HFF-Myc (cell line): ENCODE measurements at places on chromosomes 11 and 22.

DNA sequence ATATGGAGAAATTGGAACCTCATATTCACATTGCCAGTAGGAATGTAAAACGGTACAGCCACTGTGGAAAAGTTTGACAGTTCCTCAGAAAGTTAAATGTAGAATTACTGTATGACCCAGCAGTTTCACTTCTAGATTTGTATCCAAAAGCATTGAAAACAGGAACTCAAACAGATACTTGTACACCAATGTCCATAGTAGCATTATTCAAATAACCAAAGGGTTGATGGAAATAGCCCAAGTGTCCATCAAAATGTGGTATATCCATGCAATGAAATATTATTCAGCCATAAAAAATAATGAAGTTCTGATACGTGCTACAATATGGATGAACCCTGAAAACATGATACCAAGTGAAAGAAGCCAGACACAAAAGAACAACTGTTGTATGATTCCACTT lies 17.8 kb downstream of the PRRG4 start:
- no peak for DNase-seq

DNA sequence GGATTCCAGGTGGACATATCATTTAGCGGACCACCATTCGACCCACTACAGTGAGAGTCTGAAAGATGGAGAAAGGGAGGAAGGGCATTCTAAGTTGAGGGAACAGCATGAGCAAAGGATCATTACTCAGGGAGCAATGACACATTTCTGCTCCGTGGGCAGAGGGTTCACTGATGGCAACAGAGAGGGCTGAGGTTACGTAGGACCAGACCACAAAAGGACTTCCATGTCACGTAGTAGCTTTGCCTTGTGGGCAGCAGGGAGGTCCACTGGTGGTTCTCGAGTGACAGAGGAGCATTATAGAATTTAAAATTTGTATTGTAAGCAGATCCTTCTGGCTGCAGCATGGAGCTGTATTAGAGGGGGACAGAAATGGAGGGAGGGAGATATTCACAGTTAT lies 109.7 kb upstream of the NAV2 start:
- DNase-seq = no peak

GRCh38 chr11:8356721-8357504 lies 93.2 kb upstream of the LMO1 start:
- no peak for DNase-seq

DNA sequence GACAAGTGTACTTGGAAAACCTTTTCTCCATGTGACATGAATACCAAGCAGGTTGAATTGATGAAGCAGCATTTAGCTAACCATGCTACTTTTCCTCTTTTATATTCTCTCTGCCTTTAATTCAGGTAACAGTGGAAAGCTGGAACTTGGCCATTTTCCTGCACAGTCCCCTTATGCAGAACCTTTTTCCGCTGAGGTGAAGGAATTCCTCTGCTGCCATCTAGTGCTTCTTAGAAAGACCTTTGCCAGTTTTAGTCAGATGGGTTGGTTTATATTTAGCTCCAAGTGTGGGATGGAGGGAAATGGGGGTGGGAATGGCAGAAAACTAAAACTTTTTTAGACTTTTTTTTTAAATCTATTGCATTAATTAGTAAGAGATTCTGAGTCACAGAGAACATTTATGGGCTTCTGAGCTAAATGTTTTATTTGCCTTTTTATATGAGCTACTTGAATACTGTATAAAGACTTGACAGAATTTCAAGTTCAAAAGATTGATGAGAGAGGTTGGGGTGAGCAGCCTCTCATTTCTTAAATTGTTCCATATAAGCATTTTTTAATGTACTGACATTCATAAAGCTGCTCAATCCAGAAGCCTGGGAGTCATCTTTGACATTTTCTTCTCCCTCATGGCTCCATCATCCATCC lies 153.9 kb upstream of the ZC3H12C start:
- DNase-seq = peak; percentile 44

DNA sequence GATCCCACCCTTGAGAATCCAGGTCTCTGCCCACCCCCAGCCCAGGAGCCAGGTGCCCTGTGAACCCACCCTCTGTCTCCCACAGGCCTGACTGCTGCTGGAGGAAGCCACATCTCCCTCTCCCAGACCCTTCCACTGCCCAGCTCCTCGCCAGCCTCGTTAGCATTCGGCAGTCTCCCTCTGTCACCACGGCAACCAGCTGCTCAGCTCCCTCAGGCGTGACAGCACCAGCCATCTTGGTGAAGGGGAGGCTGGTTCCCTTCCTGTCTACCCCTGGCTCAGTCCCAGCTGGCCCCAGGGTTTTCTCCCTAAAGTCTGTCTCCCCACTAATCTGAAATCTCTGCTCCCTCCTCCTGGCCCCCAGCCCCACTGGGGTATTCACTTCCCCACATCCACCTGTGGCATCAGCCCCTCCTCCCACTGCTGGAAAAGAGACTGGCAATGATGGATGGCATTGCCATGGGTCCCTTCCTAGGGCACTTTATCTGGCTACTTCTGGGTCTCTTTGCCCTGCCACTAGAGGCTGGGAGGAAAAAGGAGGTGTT lies 28.1 kb downstream of the NRXN2 start:
- no peak for DNase-seq

GRCh38 chr11:12831471-12832202 lies 157.4 kb downstream of the TEAD1 start:
- DNase-seq = no peak

- DNase-seq = no peak
Measured at GRCh38 chr22:41215926-41216325, 10.8 kb downstream of the L3MBTL2 start.

- no peak for DNase-seq
Measured at GRCh38 chr11:26729284-26729683, 7.4 kb upstream of the SLC5A12 start.

GRCh38 chr11:115352805-115353485 lies 151.3 kb downstream of the CADM1 start:
- no peak for DNase-seq

GRCh38 chr11:111846636-111847035 lies 24.7 kb downstream of the ALG9 start:
- no peak for DNase-seq

DNA sequence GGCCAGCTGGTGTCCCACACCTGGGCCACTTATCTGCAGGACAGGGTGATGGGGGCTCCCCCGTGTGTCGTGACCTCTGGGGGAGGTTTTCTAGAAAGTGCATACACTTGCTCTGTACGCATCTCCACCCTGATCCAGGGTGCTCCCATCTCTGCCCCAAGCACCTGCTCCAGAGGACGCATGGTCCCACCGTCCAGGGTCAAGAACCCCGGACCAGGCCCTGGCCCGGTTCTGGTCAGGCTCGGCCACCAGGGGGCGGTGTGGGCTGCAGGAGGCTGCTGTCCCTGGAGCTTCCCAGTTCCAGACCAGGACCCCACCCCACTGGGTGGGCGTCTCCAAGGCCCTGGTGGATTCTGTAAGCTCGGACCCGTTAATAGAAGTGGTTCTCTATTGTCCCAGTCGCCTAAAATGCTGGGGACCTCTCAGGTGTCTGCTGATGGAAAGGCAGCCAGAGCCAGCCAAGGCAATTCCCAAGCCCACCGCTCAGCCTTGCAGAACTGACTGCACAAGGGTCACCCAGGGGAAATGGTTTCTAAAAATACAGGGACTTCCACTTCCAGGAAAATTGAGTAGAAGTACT lies 34.7 kb upstream of the SEPTIN5 start:
- no peak for DNase-seq

DNA sequence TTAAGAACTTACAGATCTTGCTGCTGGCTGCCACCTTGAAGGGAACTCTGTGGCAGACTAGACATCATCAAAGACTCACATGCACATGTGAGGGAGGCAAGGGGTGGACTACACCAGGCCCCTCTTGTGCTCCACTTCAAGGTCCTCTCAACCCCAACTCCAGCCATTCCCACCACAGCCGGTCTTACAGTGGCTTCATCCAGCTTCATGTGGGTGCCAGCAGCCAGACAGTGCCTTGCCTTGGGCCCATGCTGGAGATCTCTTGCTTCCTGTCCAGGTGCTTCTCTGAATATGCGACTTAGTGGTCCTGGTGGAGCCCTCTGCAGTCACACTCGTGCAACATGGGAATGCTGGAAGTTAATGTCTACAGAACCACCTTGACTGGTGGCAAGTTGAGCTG lies 44.6 kb upstream of the WNT7B start:
- no peak for DNase-seq

- DNase-seq = no peak
Measured at GRCh38 chr11:88370782-88371181, 33.2 kb upstream of the CTSC start.

- DNase-seq = peak; percentile 97
Measured at GRCh38 chr22:42680648-42681047, 31.5 kb upstream of the CYB5R3 start.

- no peak for DNase-seq
Measured at GRCh38 chr11:129291546-129291945, 84.1 kb upstream of the BARX2 start.

DNA sequence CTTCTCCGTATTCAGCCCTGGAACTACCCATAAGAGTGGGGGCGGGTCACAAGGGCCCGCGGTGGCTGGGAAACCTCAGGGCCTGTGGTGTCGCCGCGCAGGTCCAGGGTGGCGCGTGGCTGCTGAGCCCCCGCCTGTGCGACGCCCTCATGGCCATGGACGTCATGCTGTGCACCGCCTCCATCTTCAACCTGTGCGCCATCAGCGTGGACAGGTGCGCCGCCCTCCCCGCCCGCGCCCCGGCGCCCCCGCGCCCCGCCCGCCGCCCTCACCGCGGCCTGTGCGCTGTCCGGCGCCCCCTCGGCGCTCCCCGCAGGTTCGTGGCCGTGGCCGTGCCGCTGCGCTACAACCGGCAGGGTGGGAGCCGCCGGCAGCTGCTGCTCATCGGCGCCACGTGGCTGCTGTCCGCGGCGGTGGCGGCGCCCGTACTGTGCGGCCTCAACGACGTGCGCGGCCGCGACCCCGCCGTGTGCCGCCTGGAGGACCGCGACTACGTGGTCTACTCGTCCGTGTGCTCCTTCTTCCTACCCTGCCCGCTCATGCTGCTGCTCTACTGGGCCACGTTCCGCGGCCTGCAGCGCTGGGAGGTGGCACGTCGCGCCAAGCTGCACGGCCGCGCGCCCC lies 2.4 kb downstream of the DRD4 start:
- no peak for DNase-seq

- no peak for DNase-seq
Measured at GRCh38 chr11:14052198-14052597, 89.7 kb downstream of the SPON1 start.

DNA sequence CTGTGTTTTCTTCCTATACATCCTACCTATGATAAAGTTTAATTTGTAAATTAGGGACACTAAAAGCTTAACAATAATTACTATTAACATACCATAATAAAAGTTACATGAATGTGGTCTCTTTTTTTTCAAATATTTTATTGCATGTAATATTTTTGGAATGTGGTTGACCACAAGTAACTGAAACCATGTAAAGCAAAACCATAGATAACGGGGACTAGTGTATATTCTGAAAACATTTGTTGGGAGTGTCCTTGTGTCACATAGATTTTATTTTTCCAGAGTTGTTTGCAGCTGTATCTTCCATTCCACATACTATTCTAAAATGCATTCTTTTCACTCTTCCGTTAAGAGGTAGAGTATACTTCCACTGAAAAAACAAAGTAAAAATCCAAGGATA lies 200.4 kb downstream of the KIF18A start:
- no peak for DNase-seq

DNA sequence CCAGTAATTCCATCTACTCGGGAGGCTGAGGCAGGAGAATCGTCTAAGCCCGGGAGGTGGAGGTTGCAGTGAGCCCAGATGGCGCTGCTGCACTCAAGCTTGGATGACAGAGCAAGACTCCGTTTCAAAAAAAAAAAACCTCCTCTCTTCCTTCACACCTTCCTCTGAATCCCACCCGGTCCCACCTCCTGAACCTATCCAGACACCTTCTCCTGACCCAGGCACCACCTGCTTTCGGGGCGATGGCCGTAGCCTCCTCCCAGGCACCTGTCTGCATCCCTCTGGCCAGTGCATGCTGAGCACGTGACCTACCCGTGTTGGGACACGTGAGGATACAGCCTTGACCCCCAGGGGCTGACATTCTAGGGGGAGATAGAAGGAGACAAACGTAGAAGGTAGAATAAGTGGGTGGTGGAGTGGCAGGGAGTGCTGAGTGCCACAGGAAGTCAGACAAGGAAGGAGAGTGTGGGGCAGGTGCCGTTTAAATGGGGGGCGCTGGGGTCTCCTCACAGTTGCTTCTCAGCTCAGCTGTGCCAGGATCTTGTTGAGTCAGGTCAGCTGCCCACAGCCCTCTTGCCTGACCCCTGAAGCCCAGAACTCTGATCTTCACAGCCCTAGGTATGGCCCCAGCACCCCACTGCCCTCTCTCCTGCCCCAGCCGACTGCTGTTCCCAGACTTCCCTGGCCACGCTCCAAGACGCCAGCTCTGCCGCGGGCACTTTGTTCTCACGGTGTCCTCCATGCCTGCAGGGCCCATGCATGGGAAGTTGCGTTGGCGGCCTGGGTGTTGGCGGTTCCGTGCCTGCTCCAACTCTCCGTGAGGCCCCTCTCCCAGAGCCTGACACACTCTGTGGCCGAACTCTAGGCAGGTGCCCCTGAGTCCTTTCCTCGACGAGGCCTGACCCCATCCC lies 1.2 kb upstream of the MIOX start:
- DNase-seq = no peak

DNA sequence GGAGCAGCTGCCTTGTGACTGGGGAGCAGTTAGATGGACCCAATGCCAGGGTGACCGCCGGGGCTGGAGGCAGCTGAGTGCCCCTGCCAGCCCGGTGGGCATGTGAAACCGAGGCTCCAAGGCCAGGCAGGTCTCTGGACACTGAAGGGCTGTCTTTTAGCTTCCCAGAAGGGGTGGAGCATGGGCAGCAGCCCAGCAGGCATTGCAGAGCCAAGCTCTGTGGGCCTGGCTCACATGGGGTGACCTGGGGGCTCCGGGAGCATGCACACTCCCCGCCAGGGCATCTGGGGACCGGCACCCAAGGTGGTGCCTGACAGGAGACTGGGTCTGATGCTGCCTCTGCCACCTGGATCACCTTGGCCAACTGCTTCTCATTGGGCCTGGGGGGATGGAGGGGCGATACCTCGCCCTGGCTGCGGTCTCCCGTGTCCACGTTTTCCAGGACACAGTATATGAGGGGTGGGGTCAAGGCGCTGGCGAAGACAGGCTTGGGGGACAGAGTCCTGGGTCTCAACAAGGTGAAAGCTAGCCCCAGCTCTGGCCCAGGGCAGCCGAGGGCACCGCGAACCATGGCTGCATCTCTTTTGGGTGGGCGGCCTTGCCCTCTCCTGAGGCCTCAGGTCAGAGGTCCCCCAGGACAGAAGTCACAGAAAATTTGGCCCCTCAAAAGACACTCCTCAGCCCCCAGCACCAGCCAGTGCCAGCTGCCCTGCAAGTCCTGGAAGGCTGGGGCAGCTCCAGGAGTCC lies 3.5 kb downstream of the INS start:
- DNase-seq = no peak

- DNase-seq = peak; percentile 92
Measured at GRCh38 chr11:63838678-63839507, at the start of gene MARK2. MARK2 (plus strand) TSS chr11:63839110; CDS start chr11:63839507, 397 bp downstream.
